CD4-positive, alpha-beta T cell treated with Interleukin-2 at 100 ng/mL for 4 hours (primary cell): ENCODE measurements at places on chromosomes 12 and 14.

DNA sequence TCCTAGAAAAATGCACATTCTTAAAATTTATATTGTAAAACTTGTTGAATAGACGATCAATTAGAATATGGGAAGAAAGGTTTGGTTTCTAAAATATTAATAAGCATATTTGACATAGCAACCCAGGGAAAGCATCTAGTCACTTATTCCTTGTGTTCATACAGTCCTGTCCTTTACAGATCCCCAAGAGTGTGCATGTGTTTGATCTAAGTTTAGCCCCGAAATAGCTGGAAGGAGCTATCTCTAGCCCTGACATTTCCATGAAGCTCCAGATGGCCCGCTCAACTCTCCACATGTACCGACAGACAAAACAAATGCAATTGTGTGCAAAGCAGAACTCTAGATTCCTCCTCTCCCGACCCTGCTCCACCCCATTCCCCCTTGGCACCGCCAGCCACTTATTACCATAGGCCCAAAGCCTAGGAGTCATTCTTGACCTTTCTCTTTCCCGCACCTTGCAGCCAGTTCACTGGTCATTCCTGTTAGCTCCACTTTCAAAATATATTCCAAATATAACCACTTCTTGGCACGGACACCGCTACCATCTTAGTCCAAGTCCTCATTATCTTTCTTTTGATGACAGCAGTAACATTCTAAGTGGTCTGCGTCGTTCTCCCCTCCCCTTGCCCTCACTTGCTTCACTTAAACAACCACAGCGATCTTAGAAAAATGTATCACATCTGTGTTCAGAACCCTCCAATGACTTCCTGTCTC is 45.4 kb upstream of the GZMB start:
- DNase-seq, result peak; percentile 34

- no peak for DNase-seq
Measured at GRCh38 chr12:131091413-131091975, 137.8 kb downstream of the ADGRD1 start.

- DNase-seq, result no peak
Measured at GRCh38 chr12:116324654-116325335, 47.3 kb upstream of the MED13L start.

- no peak for DNase-seq
Measured at GRCh38 chr14:69990323-69990722, 111.1 kb downstream of the SMOC1 start.

GRCh38 chr12:115341442-115341841 is 657.5 kb upstream of the TBX3 start:
- no peak for DNase-seq

DNA sequence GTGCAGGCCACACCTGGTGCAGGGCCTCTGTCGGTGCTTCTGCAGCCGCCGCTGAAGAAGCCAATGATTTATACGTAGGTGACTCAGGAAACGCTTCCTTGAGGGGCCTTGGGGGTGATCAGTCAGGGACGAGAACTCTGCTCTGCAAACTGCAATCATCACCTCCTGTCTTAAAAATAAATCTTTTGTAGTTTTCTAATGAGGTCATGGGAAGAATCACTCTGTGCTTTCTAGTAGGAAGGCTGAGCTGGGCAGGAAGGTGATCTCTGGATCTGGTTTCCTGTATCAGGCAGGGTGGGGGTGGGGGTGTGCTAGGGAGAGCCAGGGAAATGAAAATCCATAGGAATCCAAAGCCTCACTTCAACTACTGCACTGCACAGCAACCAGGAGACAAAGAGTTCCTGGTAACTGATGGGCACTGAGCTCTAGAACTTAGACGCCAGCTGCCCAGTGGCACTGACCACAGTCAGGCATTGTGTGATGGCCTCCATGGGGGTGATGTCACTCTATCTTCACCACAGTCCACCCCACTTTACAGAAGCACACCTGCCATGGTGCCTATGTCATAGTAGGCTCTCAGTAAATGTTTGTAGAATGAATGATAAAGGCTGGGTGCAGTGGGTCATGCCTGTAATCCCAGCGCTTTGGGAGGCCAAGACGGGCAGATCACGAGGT is 292.4 kb upstream of the PWP1 start:
- DNase-seq, result no peak

- no peak for DNase-seq
Measured at GRCh38 chr12:52772772-52773171, 4.4 kb downstream of the KRT76 start.
